ENCODE measurements at places on chromosomes 4 and X.

GRCh38 chr4:16253127-16253960 lies 27.1 kb upstream of the TAPT1 start:
- no peak for DNase-seq

DNA sequence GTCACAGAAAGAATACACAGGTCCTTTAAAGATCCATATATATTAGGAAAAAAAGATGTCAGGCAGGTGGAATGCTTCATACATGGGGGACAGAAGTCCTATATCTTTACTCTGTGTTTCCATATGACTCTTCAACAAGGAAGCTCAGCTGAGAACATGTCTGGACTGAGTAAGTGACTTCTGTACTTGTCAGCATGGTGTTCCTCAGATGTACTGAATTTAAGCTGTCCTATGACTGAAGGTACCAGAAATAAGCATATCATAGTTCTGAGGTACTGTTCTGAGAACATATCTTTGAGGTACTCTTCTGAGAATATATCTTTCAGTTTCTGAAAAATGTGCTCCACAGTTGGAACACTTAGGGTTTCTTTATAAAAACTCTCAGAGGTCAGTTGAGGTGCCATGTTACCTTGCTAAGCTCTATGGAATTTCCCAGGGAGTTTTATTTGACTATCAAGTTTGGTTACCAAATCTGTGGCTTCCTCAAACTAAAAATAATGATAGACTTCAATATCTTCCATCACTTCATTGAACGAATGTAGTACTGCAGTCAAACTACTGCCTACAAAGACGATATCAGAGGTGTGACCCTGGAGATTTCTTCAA lies 597.2 kb upstream of the GNPDA2 start:
- DNase-seq: no peak

GRCh38 chr4:88188738-88189417 lies 30.4 kb upstream of the ABCG2 start:
- peak; percentile 10 for DNase-seq

DNA sequence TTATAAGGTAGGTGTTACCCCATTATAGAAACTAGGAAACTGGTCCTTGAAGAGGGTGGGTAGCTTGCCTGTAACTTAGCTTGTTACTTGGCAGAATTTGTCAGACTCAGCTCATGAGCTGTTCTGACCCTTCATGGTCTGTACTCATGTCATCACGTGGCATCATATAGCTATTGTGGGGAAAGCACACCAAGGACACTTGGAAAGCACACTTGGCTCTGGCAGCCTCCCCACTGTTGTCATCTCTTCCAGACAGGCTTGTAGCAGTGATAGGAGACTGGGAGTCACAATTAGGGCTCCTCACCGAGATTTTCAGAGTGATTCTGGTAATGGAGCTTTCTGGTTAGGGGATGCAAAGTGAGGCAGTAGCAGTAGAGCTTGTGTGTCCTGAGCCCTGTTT lies 30.4 kb downstream of the ADH5 start:
- no peak for DNase-seq

- no peak for DNase-seq
Observed at GRCh38 chr4:108794136-108794535, 31.3 kb upstream of the ETNPPL start.

- DNase-seq: no peak
Observed at GRCh38 chr4:83281307-83281706, 3.3 kb downstream of the COQ2 start.

DNA sequence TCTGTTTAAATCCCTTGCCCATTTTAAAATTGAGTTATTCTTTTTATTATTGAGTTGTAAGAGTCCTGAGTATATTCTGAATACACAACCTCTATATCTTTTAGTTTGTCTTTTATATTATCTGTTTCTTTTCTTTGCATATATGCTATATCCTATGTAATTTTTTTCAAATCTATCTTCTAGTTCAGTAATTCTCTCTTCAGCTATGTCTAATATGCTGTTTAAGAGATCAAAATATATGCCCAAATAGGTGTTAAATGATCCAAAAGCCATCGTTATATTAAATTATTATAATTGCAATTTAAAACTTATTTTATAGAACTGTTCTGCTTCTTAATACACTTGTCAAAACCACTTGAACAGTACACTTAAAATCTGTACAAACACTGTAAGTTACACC lies 107.4 kb upstream of the TSPAN5 start:
- DNase-seq: no peak

DNA sequence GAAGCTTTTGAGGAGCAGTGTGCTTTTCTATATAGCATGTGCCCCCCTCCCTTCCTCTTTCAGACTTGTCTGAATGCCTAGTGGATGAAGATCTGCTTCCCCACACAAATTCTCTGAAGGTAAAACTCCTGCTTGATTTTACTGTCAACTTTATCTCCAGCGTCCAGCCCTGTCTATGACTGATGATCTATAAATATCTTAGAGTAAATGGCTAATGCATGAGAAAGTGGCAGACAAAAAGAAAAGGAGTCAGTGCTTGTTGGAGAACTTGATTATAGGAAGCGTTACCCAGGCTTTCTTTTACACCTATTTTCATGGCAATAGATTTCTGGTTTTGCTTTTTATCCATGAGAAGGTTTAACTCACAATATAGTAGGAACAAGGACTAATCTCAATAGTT lies 168.3 kb upstream of the HS3ST1 start:
- DNase-seq: no peak

- DNase-seq: no peak
Observed at GRCh38 chrX:20352504-20352903, 85.8 kb upstream of the RPS6KA3 start.

DNA sequence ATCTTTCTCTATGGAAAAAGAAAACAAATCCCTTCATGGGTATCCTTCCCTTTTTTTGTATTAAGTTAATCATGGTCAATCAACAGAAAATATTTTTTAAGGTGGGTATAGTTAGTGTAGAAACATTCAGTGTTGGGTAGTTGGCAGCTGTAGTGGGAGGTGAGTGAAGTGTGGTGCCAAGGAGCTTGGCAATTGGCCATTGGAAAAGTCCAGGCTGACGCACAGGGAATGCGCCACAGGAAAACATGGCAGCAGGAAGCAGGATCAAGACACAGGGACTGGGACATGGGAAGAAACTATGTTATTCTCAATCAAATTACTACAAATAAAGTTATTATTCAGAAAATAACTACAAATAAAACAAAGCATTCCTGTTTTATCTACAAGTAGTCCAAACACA lies 20.0 kb downstream of the PALLD start:
- DNase-seq: no peak

DNA sequence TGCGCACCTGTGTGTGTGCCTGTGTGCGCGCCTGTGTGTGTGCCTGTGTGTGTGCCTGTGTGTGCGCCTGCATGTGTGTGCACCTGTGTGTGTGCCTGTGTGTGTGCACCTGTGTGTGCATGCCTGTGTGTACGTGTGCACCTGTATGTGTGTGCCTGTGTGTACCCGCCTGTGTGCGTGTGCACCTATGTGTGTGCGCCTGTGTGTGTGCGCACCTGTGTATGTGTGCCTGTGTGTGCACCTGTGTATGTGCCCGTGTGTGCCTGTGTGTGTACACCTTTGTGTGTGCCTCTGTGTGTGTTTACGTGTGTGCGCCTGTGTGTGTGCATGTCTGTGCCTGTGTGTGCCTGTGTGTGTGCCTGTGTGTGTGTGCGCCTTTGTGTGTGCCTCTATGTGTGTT lies 33.5 kb downstream of the ZFP42 start:
- no peak for DNase-seq

DNA sequence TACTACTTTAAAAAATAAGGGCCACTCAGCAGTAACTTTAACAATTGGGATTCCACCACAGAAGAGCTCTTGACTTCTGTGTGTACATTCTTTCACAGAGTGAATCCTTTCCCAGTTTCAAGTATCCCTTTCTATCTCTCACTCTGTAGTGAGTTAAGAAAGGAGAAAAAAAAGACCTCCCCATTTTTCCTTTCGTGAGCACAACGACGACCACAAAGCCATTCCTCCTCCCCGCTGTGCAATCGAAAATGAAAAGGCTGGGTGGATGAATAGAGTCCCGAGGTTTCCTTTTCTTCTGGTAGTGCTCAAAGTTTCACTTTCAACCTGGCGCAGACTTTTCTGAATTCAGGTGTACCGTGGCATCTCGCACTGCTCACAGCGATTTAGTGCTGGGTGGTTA lies 58.0 kb downstream of the TAB3 start:
- DNase-seq: peak; percentile 57

GRCh38 chr4:8532245-8532781 lies 47.9 kb upstream of the GPR78 start:
- DNase-seq: no peak

DNA sequence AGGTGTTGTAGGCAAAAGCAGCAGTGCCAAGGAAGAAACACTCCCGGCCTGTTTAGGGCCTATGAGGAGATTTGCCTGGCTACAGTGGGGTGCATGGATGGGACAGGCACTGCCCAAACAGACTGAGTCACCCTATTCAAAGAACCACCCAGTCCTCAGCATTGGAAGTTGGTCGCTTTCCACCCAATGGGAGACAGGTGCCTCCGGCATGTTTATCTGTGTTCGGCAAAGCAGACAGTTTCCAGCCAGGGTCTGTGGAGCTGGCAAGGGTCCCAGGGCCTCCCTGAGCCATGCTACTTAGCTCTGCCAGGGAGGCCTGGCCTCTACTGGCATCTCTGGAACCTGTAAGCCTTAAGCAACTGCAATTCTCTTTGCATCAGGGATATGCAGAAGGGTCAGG lies 165.1 kb upstream of the ATP6AP2 start:
- DNase-seq: no peak

DNA sequence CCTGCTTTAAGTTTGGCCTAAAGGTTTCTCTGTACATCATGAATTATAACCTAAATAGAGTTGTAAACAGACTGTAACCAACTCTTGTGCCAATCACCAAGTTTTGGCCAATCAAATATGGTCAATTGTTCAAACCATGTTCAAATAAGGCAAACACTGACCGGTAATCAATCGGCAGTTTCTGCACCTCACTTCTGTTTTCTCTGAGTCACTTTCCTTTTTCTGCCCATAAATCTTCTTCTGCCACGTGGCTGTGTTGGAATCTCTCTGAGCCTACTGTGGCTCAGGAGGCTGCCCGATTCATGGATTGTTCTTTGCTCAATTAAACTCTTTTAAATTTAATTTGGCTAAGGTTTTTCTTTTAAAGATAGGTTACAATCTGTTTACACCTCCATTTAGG lies 16.5 kb upstream of the ENPP6 start:
- no peak for DNase-seq

DNA sequence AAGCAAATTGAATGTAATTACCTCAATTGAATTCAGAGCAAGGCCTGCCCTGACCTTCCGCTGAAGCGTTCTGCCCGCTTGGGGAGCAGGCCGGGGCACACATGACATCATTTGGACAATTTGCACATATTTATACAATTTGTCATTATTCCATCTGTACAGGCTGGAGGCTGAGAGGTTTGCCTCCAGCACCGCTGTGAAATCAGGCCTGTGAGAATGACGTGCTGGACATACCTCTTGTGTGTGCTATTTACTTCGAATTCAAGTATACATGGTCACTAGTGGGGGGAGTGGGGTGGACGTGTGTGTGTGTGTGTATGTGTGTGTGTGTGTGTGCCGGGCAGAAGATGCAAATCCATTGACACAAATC lies 285.6 kb downstream of the SHOX start:
- no peak for DNase-seq

- no peak for DNase-seq
Observed at GRCh38 chr4:5940470-5941203, 47.8 kb upstream of the CRMP1 start.

DNA sequence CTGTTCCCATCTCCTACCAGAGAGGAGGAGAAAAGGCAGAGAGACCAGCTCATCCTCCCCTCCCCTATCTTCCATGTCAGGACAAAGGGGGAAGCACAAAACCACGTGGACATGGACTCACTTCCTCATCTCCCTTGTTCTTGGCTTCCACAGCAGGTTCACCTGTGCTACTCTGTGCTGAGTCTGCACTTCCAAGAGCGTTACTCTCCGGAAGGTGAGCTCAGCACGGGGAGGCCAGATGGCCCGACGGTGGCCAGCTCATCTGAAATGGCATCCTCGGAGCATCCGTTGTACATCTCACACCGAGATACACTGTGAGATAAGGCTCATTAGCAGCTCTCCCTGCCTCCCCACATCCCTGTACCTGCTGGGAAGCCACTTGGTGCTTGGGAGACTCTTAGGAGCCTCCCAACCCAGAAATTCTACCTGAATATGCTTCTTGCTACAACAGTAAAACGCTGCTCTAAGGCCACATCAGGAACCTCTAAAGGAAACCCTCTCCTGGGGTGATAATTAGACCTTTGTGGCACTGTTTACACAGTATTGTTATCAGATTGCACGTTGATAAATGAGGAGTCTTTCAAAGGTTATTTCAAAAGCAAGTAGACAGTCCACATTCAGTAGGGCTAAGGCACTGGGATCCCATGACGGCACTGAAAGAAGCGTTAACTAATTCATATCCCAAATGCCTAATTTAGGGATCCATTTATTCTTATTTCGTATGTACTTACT lies 19.4 kb downstream of the LGI2 start:
- no peak for DNase-seq

- DNase-seq: no peak
Observed at GRCh38 chr4:28886934-28887333, 1833.2 kb upstream of the PCDH7 start.

DNA sequence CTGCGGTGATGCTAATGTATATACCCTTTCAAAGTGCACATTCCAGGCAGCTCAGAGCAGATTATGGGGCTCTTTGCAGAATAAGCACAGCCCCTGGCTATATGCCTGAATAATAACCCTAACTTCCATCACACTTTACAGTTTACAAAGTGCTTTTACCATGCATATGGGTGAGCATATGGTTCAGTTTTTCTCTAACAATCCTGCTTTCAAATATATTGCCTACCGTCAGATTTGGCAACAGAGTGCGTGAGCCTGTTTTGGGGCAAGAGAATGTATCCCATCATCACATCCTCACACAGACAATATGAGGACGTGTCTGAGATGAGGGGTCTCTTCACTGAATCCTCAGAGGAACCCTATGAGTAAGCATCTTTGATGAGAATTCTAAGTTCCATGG lies 162.8 kb upstream of the VCX start:
- no peak for DNase-seq

Data from stimulated activated CD4-positive, alpha-beta T cell treated with anti-CD3 and anti-CD28 coated beads, Interleukin-15, amount 100 ng/mL, for 24 hours (primary cell).